ENCODE measurements at places on chromosomes 4 and X. TPM values are rescaled to one million over a fixed set of nuclear protein-coding genes. Genes with fewer than 3 reads are reported as not detected.

- no peaks in the 10 kb centered on the region for H3K4me1 ChIP-seq
- no peak overlapping the region for H3K4me3 ChIP-seq
- H3K27ac ChIP-seq: no peak overlapping the region
- peaks cover 38% of the 10 kb centered on the region for H3K36me3 ChIP-seq
Observed at GRCh38 chr4:76120199-76120598, 28.0 kb downstream of the NUP54 start.

GRCh38 chrX:23773601-23774175 is 9.3 kb upstream of the SAT1 start:
- peaks cover 14% of the 10 kb centered on the region for H3K4me1 ChIP-seq
- peak overlapping the region; percentile 72 for H3K27ac ChIP-seq
- peak overlapping the region; percentile 47 for H3K4me3 ChIP-seq
- no peaks in the 10 kb centered on the region for H3K27me3 ChIP-seq
- no peaks in the 10 kb centered on the region for H3K36me3 ChIP-seq
- peak; percentile 15 for DNase-seq

- H3K4me3 ChIP-seq: no peak overlapping the region
- H3K27me3 ChIP-seq: no peaks in the 10 kb centered on the region
- DNase-seq: no peak
- H3K4me1 ChIP-seq: no peaks in the 10 kb centered on the region
- no peak overlapping the region for H3K27ac ChIP-seq
Observed at GRCh38 chrX:41604177-41604576, 84.6 kb upstream of the GPR34 start.

GRCh38 chr4:2051086-2051485 is 8.0 kb upstream of the NAT8L start:
- no peaks in the 10 kb centered on the region for H3K36me3 ChIP-seq
- no peaks in the 10 kb centered on the region for H3K4me1 ChIP-seq
- no peak for DNase-seq

- peaks cover 39% of the 10 kb centered on the region for H3K4me1 ChIP-seq
- H3K27me3 ChIP-seq: no peaks in the 10 kb centered on the region
- no peak overlapping the region for H3K27ac ChIP-seq
- DNase-seq: no peak
Observed at GRCh38 chr4:88280228-88280795, 4.0 kb downstream of the PPM1K start.

GRCh38 chr4:40232610-40233009 is 35.8 kb downstream of the RHOH start:
- H3K4me3 ChIP-seq: no peak overlapping the region
- peaks cover 95% of the 10 kb centered on the region for H3K4me1 ChIP-seq
- no peaks in the 10 kb centered on the region for H3K27me3 ChIP-seq
- DNase-seq: no peak
- no peak overlapping the region for H3K27ac ChIP-seq

GRCh38 chr4:109053257-109053656 is 249.2 kb downstream of the COL25A1 start:
- DNase-seq: no peak
- H3K27me3 ChIP-seq: no peaks in the 10 kb centered on the region
- no peaks in the 10 kb centered on the region for H3K36me3 ChIP-seq
- H3K4me1 ChIP-seq: no peaks in the 10 kb centered on the region
- no peak overlapping the region for H3K27ac ChIP-seq

- H3K36me3 ChIP-seq: no peaks in the 10 kb centered on the region
- no peaks in the 10 kb centered on the region for H3K4me1 ChIP-seq
- H3K4me3 ChIP-seq: no peak overlapping the region
- H3K27me3 ChIP-seq: no peaks in the 10 kb centered on the region
- no peak for DNase-seq
- H3K27ac ChIP-seq: no peak overlapping the region
Observed at GRCh38 chr4:37326852-37327251, 82.3 kb downstream of the NWD2 start.

GRCh38 chr4:189117426-189117825 is 823.2 kb upstream of the FRG1 start:
- no peak overlapping the region for H3K27ac ChIP-seq
- no peak for DNase-seq
- no peaks in the 10 kb centered on the region for H3K4me1 ChIP-seq
- H3K4me3 ChIP-seq: no peak overlapping the region

- no peak for DNase-seq
- H3K27me3 ChIP-seq: no peaks in the 10 kb centered on the region
Observed at GRCh38 chrX:53262918-53263394, 18.4 kb downstream of the IQSEC2 start.

DNA sequence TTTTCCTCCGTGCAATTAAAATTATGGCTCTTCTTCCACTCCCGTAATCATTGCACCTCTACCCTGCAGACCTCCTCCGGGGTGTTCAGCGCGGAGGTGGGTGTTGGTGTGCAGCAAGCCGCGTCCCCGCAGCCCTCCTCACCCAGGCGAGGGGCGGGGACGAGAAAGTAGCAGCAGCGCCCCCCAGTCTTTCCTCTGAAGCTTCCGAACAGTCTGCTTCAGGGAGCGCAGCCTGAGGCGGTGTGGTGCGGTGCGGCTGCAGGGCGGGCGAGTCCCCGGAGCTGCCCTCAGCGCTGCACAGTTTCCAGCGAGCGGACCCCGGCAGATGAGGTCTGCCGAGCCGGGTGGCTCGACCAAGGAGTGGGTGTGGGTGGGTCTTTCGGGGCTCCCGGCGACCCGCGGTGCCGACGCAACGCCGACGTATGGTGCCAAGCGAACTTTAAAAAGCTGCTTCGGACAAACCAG is at the start of gene FRAS1:
Gene FRAS1, plus strand, starts transcription at position 189 of the 465 bp plus-strand sequence. CDS start 687 bp downstream, outside the sequence.
- DNase-seq: no peak
- H3K4me1 ChIP-seq: peaks cover 20% of the 10 kb centered on the region
- H3K27ac ChIP-seq: no peak within 1 kb of the TSS
- peak within 1 kb of the TSS; percentile 71 for H3K4me3 ChIP-seq
- peaks cover 34% of the 10 kb centered on the region for H3K27me3 ChIP-seq
- no peaks in the 10 kb centered on the region for H3K36me3 ChIP-seq

DNA sequence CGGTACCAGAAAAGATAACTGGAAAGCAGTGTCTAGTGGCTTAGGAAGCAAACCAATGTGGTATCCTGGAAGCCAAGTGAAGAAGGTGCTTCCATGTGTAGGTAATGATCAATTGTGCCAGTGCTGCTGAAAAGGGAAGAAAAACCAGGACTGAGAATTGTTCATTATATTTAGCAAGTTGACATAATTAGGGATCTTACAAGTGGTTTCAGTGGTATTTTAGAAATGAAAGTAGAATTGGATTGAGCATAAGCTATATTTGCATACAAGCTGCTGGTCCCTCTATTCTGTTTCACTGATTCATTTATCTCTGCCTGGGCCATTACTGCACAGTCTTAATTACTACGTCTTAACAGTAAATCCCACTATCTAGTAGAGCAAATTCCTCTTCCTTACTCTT is 32.3 kb downstream of the PRDM8 start:
- H3K36me3 ChIP-seq: no peaks in the 10 kb centered on the region
- DNase-seq: no peak
- H3K27ac ChIP-seq: no peak overlapping the region
- H3K27me3 ChIP-seq: peaks cover 7% of the 10 kb centered on the region
- H3K4me1 ChIP-seq: no peaks in the 10 kb centered on the region

- no peak within 1 kb of the TSS for H3K27ac ChIP-seq
- peak; percentile 67 for DNase-seq
- no peaks in the 10 kb centered on the region for H3K4me1 ChIP-seq
- H3K4me3 ChIP-seq: peak within 1 kb of the TSS; percentile 53
- no peaks in the 10 kb centered on the region for H3K36me3 ChIP-seq
Observed at GRCh38 chrX:102720237-102721168, at the start of gene GPRASP3. TSS of gene GPRASP3 (plus strand) at chrX:102720743. CDS start at chrX:102748996, 28,253 bp downstream.

DNA sequence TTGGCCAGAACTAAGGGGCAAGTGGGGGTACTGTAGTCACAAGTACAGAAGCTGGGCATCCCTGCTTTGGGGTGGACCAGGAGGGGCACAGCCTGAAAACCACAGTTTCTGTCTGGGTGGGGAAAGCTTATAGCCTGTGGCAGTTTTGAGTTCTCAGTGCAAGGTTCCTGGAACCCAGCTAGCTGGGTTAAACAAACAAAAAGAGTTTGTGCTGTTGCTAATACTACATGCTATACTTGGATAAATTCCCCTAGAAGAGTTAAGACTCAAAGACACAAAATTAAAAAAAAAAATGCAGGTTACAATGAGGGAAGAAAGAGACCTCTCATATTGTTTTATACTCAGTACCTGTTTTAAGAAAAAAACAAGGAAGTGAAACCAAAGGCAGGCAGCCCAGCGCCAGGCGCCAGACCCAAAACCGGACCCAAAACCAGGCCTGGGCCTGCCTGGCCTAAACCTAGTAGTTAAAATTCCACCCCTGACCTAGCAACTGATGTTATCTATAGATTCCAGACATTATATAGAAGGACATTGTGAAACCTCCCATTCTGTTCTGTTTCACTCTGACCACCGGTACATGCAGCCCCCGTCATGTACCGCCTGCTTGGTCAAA is 50.8 kb downstream of the SLC2A9 start:
- no peak overlapping the region for H3K27ac ChIP-seq
- no peaks in the 10 kb centered on the region for H3K4me1 ChIP-seq
- DNase-seq: no peak
- no peaks in the 10 kb centered on the region for H3K27me3 ChIP-seq

DNA sequence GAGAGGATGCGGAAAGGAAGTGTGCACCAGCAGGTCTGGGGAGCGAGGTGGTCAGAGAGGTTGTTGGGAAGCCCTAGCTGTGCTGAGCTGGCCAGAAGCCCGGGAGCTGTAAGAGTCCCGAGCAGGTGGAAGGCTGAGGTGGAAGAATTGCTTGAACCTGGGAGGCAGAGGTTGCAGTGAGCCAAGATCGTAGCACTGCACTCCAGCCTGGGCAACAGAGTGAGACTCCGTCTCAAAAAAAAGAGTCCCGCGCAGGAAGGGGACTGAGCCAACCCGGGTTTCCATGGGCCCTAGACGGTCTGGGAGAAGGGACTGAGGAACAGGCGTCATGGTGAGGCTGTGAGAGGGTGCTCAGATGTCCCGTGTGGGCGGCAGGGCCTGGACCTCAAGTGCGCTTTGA is 12.7 kb upstream of the FGFR3 start:
- no peak for DNase-seq
- H3K4me1 ChIP-seq: no peaks in the 10 kb centered on the region
- no peaks in the 10 kb centered on the region for H3K27me3 ChIP-seq
- no peak overlapping the region for H3K4me3 ChIP-seq
- no peaks in the 10 kb centered on the region for H3K36me3 ChIP-seq
- H3K27ac ChIP-seq: no peak overlapping the region

GRCh38 chrX:150692296-150692695 is 900 bp upstream of the MTMR1 start:
- H3K27ac ChIP-seq: peak overlapping the region; percentile 78
- H3K36me3 ChIP-seq: no peaks in the 10 kb centered on the region
- DNase-seq: no peak

- H3K27ac ChIP-seq: no peak overlapping the region
- no peaks in the 10 kb centered on the region for H3K27me3 ChIP-seq
- DNase-seq: no peak
- H3K4me3 ChIP-seq: no peak overlapping the region
- H3K4me1 ChIP-seq: no peaks in the 10 kb centered on the region
Observed at GRCh38 chrX:96183843-96184242, 500.8 kb upstream of the DIAPH2 start.

GRCh38 chrX:71953946-71954345 is 43.3 kb downstream of the NHSL2 start:
- no peak overlapping the region for H3K4me3 ChIP-seq
- no peaks in the 10 kb centered on the region for H3K27me3 ChIP-seq
- H3K36me3 ChIP-seq: no peaks in the 10 kb centered on the region

DNA sequence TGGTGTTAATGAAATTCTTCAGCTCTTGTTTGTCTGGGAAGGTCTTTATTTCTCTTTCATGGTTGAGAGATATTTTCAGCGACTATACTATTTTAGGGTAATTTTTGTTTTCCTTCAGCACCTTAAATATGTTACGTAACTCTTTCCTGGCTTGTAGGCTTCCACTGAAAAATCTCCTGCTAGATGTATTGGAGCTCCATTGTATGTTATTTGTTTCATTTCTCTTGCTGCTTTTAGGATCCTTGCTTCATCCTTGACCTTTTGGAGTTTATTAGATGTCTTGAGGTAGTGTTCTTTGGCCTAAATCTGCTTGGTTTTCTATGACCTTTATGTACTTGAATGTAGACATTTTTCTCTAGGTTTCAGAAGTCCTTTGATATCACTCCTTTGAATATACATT is 93.6 kb downstream of the MMRN1 start:
- no peaks in the 10 kb centered on the region for H3K4me1 ChIP-seq
- no peaks in the 10 kb centered on the region for H3K36me3 ChIP-seq
- no peaks in the 10 kb centered on the region for H3K27me3 ChIP-seq

- no peak overlapping the region for H3K27ac ChIP-seq
- H3K4me1 ChIP-seq: no peaks in the 10 kb centered on the region
- H3K27me3 ChIP-seq: no peaks in the 10 kb centered on the region
- H3K4me3 ChIP-seq: no peak overlapping the region
- DNase-seq: no peak
- H3K36me3 ChIP-seq: no peaks in the 10 kb centered on the region
Observed at GRCh38 chr4:109395694-109396093, 37.9 kb upstream of the SEC24B start.

DNA sequence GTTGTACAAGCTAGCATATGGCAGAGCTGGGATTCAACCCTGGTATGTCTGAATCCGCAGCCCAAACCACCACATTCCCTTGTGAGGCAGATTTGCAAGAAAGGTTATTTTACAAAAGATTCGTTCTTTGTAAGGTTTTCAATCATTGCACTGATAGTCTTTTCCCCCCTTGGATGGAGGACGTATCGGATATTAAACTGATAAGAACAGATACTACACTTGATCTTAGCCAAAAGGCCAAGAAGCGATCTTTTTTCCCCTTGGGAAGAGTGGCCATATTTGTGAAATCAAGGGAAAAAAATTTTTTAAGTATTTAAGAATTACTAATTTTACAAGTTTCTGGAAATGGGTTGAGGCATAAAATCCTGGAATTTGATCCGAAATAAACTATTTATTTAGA is 34.4 kb upstream of the MSMO1 start:
- H3K36me3 ChIP-seq: no peaks in the 10 kb centered on the region
- H3K27ac ChIP-seq: no peak overlapping the region
- no peak for DNase-seq
- peaks cover 23% of the 10 kb centered on the region for H3K4me1 ChIP-seq

GRCh38 chr4:30028826-30029225 is 691.3 kb upstream of the PCDH7 start:
- no peak overlapping the region for H3K4me3 ChIP-seq
- H3K27ac ChIP-seq: no peak overlapping the region
- H3K36me3 ChIP-seq: no peaks in the 10 kb centered on the region
- no peaks in the 10 kb centered on the region for H3K4me1 ChIP-seq

The MTTP gene
- total RNA-seq: not detected

The TLR1 gene
- 1.3 TPM for total RNA-seq

The H2BW2 gene
- total RNA-seq: not detected

The FOXP3 gene
- total RNA-seq: 10.5 TPM

The SLC25A31 gene
- total RNA-seq: not detected

The FANCB gene
- total RNA-seq: 10.2 TPM

The TNIP3 gene
- total RNA-seq: 13.7 TPM

The ELF4 gene
- 24.7 TPM for total RNA-seq

The PGAM4 gene
- total RNA-seq: 1.2 TPM

The PCYT1B gene
- total RNA-seq: not detected

The DDIT4L gene
- not detected for total RNA-seq

The GPRASP1 gene
- 4.2 TPM for total RNA-seq

All from CD8-positive, alpha-beta memory T cell (primary cell).